ENCODE measurements at places on chromosomes 16 and 17. TPM values are rescaled to one million over a fixed set of nuclear protein-coding genes. Genes with fewer than 3 reads are reported as not detected.

DNA sequence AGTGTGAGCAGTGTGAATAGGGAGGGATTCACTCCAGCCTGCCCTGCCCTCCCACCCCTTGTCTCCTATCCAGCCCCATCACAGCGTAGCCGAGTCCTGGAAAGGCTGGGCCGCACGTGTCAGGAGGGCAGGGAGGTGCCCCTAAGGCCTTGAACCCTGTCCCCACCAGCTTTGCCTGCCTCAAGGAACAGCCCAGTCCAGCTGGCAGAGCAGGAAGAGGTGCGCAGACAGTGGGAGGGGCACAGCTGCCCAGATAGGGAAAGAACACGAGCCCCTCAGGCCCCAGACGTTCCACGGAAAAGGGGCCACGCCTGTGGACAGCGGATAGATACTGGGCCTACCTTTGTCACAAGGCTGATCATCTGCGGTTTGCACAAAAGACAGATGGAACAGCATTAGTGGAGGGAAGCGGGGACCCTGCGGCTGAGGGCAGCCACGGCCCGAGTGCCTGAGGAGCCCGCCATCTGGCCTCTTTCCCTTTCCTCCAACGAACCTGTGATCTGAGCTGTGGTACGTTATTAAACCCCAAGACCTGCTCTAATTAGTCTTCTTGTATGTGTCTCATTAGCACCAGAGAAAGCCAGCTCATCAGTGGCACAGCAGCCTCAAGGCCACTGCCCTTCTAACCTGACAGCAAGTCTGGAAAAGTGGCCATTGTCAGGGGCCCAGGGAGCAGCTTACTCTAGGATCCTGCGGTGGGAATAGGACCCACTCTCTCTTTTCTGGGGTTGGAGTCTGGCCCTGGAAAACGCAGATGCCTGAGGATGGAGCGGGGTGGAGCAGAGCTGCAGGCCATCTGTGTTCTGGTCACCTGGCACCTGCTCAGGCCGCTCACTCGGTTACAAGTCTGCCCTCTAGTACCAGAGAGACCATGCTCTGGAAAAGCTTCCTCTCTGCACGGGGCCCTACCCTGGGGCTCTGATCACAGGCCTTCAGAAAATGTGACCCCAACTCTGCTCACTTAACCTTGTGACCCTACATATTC, 16.3 kb downstream of the MPP3 start:
- no peak overlapping the region for H3K27ac ChIP-seq
- H3K4me1 ChIP-seq, result no peaks in the 10 kb centered on the region
- no peaks in the 10 kb centered on the region for H3K27me3 ChIP-seq

- no peak for DNase-seq
- H3K4me3 ChIP-seq, result no peak overlapping the region
- no peak overlapping the region for H3K27ac ChIP-seq
- H3K27me3 ChIP-seq, result no peaks in the 10 kb centered on the region
- peaks cover 91% of the 10 kb centered on the region for H3K36me3 ChIP-seq
Observed at GRCh38 chr16:28105954-28106353, 42.4 kb upstream of the GSG1L start.

DNA sequence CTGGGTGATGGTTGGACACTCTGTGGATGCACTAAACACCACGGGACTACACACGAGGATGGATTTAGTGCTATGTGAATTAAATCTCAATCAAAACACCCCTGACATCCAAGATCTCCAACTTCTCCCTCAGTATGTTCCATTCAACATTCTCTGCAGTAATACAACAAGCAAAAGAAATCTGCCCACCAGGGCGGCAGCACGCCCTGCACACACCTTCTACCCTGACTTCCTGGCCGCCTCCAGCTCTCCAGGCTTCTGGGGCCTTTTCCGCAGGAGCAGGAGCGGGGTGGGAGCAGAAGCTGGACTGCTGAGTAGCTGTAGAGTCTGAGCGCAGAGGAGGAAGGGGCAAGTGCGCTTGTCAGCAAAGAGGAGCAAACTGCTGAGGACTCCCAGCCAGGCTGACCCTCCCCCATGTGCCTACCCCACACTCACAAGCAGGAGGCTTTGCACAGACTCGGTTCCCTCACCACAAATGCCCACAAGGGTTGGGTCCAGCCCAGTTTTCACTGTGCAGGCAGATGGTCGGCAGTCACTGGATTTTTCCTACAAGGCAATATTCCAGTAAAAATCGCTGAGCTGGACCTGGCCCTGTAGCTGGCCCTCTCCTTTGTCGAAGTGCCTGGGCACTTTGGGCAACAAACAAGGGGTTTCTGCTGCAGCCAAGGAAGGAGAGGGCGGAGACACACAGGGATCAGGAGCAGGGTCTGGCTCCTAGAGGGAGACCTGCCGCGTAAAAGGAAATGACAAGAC, 22.8 kb downstream of the ZDHHC7 start:
- peaks cover 62% of the 10 kb centered on the region for H3K36me3 ChIP-seq
- H3K4me1 ChIP-seq, result peaks cover 23% of the 10 kb centered on the region
- DNase-seq, result no peak
- H3K4me3 ChIP-seq, result no peak overlapping the region
- no peak overlapping the region for H3K27ac ChIP-seq

GRCh38 chr17:79852748-79853147, 13.5 kb upstream of the CBX4 start:
- no peak for DNase-seq
- H3K4me1 ChIP-seq, result no peaks in the 10 kb centered on the region
- H3K36me3 ChIP-seq, result no peaks in the 10 kb centered on the region
- H3K27ac ChIP-seq, result no peak overlapping the region

The HS3ST6 gene
- total RNA-seq, result not detected

- DNase-seq, result no peak
- H3K4me3 ChIP-seq, result no peak overlapping the region
- H3K4me1 ChIP-seq, result no peaks in the 10 kb centered on the region
Observed at GRCh38 chr16:77002644-77003043, 188.3 kb upstream of the MON1B start.

DNA sequence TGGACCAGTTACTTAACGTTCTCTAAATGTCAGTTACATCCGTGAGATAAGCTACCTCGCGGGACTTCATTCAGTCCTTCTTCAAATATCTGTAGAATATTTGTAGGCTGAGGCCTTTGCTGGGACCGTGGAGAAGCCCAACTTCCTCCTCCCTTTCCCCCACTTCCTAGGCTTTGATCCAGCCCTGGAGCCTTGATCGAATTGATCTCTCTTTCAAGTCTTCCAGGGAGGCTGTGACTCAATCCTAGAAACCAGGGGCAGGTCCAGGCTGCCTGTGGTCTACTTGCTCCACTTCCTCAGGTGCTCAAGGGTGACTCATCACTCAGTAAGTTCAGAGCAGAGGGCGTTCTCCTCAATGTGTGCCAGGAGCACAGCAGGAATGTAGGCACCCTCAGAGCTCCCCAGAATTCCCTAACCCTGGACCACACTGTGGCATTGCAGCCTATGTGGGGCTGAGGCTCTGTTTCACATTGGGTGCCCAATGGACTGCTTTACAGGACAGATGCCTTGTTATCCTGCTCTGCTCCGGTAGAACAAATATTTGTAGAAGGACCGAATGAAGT, 11.2 kb upstream of the CEP20 start:
- no peaks in the 10 kb centered on the region for H3K36me3 ChIP-seq
- no peak for DNase-seq
- no peak overlapping the region for H3K27ac ChIP-seq
- H3K27me3 ChIP-seq, result no peaks in the 10 kb centered on the region
- H3K4me1 ChIP-seq, result no peaks in the 10 kb centered on the region
- H3K4me3 ChIP-seq, result no peak overlapping the region

The PRR11 gene
- 0.11 TPM for total RNA-seq

DNA sequence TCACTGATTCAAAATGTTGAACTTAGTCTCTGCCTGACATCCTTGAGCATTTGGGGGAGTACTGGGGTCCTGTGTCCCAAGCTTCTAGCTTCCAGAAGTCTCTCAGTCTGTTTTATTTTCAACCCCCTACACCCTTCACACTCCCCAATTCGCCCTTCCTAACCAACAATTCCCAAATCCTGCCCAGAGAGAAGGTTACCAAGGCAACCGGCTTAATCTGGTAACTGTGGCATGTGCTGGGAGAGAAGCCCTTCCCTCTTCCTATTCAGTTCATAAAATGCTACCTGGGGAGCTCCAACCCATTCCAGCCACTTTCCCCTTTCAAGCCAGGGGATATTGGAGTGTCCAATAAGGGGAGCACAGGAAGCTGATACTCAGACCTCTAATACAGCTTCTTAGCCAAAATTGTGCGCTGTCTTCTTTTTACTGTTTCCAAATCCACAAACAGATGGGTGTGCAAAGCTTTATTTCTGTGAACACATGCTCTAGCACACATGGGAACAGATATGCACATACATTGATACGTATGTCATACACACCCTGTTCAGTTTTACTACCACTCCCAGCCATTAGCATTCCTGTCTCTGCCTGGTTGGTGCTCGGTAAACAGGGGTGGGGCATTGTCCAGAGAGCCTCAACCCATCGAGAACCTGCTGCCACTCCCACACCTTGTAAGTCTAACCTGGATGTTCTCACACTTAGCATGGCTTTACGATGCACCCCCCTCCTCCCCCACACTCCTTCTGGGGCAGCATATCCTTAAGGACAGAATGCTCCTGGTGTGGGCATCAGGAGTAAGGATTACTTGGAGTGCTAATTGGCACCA, 1.1 kb upstream of the RAPGEFL1 start:
- no peak for DNase-seq
- peaks cover 25% of the 10 kb centered on the region for H3K36me3 ChIP-seq
- no peak overlapping the region for H3K4me3 ChIP-seq
- no peak overlapping the region for H3K27ac ChIP-seq
- peaks cover 10% of the 10 kb centered on the region for H3K4me1 ChIP-seq
- no peaks in the 10 kb centered on the region for H3K27me3 ChIP-seq

The INCA1 gene
- total RNA-seq, result not detected

DNA sequence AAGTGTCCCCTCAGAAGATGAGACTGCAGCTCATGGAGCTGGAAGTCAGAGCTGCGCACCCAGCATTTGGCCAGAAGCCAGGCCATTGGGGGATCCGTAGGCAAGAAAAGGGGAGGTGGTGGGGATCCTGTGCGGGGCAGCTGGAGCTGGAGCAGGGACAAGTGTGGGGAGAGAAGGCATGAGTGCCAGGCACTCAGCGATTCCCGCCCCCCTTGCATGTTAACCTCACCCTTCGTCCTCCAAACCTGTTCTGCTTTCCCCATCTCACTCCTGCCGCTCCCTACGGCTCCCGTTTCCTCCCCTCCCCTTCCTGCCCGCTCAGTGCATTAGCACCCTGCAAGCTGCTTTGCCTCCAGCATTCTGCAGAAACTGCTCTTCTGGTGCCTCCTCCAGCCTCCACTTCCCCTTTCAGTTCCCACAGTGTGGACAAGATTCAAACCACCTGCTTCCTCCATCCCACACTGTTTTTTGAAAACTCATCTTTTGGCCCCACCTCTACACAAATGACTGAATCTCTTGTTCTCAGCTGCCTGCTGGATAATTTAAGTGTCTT, 5.6 kb downstream of the ALOX15 start:
- no peaks in the 10 kb centered on the region for H3K4me1 ChIP-seq
- H3K27ac ChIP-seq, result no peak overlapping the region
- H3K27me3 ChIP-seq, result no peaks in the 10 kb centered on the region
- H3K4me3 ChIP-seq, result no peak overlapping the region
- no peaks in the 10 kb centered on the region for H3K36me3 ChIP-seq

GRCh38 chr17:36544044-36544306, 744 bp upstream of the GGNBP2 start:
- H3K36me3 ChIP-seq, result no peaks in the 10 kb centered on the region
- no peak for DNase-seq
- H3K4me1 ChIP-seq, result peaks cover 16% of the 10 kb centered on the region
- H3K27me3 ChIP-seq, result no peaks in the 10 kb centered on the region
- H3K4me3 ChIP-seq, result peak overlapping the region; percentile 98

DNA sequence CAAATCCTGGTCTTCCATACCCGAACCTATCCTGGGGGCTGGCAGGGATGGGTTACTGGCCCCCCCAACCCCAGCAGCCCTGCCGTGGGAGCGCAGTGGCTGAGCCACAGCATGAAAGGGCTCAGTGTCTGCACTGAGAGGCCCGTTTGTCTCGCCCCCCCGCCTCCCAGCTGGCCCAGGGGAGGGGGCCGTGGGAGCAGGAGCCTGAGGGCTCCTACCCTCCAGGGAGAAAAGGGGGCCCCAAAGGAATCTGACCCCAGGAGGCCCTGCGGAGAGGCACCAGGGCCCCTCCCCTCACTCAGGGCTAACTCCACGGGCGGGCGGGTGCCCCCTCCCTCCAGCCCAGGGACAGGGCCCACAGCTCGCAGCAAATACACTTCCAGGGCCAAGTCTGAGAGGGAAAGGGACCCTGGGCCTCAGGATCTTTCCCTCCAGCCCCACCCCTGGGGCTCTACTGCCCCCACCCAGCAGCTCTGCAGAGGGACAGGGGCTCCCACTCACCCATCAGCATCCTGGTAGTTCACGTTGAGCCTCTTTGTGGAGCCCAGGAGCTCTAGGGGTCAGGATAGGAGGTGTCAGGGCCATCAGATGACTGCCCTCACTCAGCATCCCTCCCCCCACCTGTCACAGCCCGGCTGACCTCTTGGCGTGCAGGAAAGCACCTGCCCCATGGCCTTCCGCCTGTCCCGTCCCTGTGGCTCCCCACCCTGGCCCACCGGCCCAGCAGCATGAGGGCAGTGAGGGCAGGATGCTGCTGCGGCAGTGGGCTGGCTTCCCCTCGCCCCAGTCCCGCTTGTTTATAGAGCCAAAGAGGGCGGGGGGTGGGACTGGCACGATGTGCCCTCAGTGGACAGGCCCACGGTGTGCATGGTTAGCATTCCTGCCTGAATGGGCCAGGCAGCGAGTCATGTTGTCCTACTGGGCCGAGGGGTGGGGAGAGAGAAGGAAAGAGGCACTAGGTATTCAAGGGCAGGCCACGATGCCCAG, 7.3 kb downstream of the CASKIN2 start:
- DNase-seq, result no peak
- H3K36me3 ChIP-seq, result peaks cover 39% of the 10 kb centered on the region
- H3K4me1 ChIP-seq, result peaks cover 7% of the 10 kb centered on the region
- no peaks in the 10 kb centered on the region for H3K27me3 ChIP-seq
- no peak overlapping the region for H3K4me3 ChIP-seq

- H3K27ac ChIP-seq, result no peak overlapping the region
- H3K27me3 ChIP-seq, result no peaks in the 10 kb centered on the region
- no peaks in the 10 kb centered on the region for H3K36me3 ChIP-seq
Observed at GRCh38 chr17:58315281-58315711, 13.3 kb downstream of the TSPOAP1 start.

Measured in ascending aorta (tissue), 2 donors.